ENCODE measurements at places on chromosomes 2 and 18.

DNA sequence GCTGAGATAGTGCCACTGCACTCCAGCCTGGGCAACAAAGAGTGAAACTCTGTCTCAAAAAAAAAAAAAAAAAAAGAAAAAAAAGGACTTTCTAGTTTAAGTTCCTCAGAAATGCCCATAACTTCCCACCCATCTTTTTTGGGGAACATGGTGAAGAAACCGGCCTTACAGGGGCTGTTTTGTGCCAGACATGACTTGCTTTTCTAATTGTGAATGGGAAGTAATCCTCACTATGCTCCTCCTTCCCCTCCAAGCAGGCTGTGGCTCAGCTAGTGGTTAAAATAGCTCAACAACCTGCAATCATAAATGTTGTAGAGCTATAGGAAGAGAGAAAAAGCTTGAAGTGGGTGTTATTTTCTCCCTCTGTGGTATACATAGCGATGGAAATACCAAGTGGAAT lies 34.1 kb upstream of the OLA1 start:
- DNase-seq = no peak

DNA sequence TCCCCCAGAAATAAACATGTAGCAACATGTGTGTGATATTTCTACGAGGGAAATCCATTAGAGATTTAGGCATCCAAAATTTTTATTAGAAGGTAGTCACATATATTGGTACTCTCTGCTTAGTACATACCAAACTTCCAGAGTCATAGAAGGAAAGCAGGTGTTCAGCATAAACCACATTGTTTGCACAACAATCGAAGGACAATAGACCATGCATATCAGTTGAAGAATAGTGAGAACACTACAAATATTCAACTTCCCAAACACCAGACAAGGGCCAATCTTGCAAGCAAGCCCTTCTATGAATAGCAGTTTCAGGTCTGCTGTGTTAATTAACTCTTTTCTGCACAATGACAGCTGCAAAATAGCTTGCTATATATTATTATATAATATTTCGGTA lies 702.2 kb downstream of the ERBB4 start:
- no peak for DNase-seq

DNA sequence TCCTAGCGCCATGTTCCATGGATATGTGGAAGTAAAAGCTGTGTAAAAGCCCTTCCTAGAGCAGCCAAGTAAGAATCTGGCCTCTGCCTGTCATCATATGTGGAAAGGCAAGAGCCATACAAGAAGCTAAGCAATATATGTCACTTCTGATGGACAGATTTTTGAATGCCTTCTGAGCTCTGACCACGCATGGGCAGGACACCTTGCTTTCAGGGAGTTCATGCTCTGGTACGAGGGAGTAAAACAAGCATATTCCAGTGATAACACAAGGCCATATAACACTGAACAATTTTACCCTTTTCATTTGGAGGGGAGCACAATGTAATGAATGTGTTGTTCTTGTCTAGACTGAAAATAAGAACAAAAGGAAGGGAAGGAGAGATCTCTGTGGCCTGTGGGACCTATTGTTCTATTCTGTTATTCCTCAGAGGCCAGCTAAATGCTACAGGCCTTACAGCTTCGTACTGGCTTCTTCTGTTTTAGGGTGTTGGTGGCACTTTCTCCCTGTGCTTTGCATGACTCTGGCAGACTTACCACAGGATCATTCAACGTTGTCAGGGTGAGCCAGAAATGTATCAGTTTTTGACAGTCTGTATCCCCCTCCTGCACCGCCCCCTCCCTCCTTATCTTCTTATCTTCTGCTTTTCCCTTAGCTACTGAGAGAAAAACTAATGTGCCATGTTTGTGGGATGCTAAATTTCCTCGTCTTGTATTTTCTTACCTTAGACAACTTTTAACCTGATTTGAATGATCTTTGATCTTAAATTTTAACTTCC lies 99.5 kb downstream of the MAP4K4 start:
- DNase-seq = no peak

- no peak for DNase-seq
Observed at GRCh38 chr2:46486436-46486835, 7.1 kb downstream of the TMEM247 start.

DNA sequence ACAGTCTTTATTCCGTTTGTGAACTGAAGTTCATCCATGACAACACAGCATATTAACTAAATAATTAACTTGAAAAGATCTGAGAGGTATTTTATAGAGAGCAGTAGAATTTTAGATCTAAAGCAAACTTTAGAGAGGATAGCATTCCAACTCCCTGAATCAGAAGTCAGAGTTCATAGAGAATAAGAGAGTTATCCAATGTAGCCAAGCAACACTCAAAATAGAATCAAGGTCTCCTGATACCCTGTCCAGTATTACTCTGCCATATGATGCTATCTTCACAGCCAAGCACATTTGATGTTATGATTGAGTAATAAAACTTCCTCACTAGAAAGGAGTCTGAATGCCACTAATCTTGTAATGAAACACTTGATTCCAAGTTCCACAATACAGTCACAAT lies 55.5 kb downstream of the RIT2 start:
- DNase-seq = peak; percentile 2

DNA sequence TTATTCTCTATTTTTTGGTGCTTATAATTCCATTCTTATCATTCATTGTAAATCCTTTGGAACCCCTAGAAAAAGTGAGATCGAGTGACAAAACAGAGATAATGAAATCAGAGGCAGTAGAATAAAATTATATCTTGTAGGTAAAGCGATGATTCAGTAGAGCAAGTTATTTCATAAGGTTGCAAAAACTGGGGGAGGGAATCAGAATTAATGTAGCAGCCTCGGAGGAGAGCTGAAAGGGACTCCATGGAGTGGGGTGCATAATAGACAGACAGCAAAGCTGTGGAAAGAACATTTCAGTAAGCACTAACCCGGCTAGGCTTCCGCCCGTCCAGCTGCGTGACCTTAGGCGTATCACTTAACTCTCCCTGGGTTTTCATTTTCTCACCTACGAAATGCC lies 289.7 kb downstream of the EN1 start:
- DNase-seq = no peak

DNA sequence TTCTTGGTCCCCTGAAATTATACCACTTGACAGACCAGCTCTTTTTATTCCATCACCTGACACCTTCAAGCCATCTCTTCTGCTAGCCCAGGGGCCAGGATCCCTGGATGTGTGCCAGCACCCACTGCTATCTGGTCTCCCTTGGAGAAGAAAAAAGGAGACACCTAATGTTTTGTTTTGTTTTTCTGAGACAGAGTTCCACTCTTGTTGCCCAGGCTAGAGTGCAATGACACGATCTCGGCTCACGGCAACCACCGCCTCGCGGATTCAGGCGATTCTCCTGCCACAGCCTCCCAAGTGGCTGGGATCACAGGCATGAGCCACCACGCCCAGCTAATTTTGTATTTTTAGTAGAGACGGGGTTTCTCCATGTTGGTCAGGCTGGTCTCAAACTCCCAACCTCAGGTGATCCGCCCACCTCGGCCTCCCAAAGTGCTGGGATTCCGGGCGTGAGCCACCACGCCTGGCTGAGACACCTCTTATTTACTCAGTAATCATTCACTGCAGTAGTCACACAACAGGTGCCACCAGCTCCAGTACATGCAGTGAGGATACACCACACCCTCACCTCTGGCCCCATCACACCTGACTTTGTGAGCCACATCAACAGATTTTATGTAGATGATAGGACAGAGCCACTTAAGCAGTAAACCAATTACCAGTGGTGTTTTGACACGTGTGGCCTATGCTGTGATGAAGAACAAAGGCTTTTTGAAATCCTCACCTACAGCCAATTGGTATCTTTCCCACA lies 42.8 kb upstream of the PCBP1 start:
- no peak for DNase-seq

- no peak for DNase-seq
Observed at GRCh38 chr18:76958692-76959341, 136.5 kb downstream of the ZNF236 start.

GRCh38 chr2:21228041-21228895 lies 104.5 kb downstream of the TDRD15 start:
- DNase-seq = no peak

DNA sequence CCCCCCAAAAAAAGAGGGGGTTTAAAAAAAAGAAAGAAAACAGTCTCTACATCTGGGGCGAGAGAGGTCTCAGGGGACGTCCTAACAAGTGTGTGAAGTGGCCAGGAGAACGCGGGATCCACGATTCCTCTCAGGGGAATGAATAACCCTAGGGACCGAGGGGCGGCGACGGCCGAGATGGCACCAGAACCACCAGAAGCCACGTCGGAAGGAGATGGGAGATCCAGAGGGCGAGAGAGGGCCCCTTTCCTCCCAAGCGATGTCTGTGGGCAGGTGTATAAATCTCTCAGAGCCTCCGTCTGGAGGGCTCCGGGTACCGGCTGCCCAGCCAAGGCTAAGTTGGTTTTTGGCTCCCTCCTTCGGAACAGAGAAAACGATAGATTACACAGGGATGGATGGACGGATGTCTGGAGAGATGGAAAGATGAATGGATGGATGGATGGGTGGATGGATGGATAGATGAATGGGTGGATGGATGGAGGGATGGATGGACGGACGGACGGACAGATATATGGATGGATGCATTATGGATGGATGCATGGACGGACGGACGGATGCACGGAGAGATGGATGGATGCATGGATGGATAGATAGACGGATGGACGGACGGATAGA lies 1.7 kb downstream of the EPHA4 start:
- DNase-seq = peak; percentile 11

GRCh38 chr18:41390309-41390708 lies 564.7 kb upstream of the PIK3C3 start:
- DNase-seq = no peak

GRCh38 chr2:36193680-36194079 lies 161.9 kb upstream of the CRIM1 start:
- DNase-seq = no peak

DNA sequence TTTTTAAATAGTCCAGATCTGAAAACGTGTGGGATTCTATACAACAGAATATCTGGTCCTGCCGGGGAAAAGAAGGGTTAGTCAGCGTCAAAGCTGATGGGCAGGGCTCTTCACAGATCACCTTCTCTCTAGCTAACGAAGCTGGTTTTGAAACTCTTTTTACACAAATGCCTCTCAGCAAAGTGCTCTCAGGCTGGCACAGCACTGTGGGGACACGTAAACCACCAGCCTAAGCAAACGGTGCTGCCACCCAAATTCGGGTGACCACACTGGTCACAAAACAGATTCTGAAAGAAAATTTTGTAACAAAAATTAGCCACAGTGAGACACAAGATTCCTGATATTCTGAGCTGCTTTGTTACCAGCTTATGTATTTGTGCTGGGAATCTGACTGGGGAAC lies 53.1 kb upstream of the ARL5A start:
- no peak for DNase-seq

DNA sequence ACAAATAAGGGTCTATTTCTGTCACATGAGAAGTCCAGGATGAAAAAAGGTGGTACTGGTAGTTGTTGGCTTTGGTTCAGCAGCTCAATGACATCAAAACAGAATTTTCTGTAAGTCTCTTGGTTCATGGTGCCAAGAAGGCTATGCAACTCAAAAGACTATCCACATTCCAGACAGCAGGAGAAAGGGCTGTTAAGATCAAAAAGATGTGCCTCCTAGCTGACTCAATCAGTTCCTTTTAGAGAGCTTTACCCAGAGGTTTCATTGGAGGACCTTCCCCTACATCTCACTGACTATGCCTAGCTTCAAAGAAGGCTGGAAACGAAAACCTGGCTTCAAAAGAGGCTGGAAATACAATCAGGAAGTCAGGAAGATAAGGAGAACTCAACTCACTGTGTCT lies 98.0 kb downstream of the DYM start:
- DNase-seq = no peak

- no peak for DNase-seq
Observed at GRCh38 chr2:139480161-139480650, 700.0 kb upstream of the NXPH2 start.

GRCh38 chr2:142873831-142874287 lies 3.6 kb upstream of the KYNU start:
- no peak for DNase-seq

- DNase-seq = no peak
Observed at GRCh38 chr18:76420898-76421684, 74.0 kb downstream of the ZNF516 start.

DNA sequence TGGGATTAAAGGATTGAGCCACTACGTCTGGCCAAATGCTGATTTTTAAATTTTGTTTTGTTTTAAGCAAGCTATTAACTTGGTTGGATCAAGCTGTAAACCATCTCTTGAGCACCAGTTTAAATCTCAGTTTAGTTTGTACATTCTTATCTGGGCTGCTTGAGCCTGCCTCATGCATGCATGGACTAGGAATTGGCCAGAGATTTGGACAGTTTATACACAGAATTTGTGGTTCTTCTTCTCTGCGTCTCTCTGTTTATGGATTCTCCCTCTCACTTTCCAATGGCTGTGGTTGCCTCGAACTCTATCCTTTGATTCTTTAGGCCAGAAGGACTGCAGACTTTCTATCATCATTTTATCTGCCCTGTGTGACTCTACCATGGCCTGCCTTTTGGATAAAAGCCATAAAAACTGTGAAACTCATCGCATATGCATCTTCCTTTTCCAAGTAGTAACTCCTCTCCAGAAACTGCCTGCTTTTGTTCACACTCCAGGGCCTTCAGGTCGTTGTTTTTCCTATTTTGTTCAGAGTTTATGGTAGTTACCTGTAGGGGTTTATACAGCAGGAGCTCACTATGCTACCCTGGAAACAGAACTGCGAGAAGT lies 32.5 kb upstream of the PLB1 start:
- no peak for DNase-seq

DNA sequence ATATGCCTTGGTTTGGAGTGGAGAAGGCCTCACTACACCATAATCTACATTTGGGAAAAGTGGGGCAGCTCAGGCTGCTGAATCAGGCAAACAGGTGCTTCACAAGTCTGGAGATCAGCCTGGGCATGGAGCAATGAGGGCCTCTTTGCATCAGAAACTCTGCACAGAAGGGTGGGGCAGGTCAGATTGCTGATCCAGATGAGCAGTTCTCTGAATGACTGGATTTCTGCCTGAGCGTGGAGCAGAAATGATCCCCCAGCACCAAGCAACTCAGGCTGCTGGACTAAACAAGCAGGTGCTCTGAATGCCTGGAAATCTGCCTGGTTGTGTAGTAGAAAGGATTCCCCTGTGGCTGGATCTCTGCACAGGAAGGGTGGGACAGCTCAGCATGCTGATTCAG lies 605.3 kb upstream of the ZNF804A start:
- no peak for DNase-seq

- no peak for DNase-seq
Observed at GRCh38 chr2:42771546-42772153, 7.7 kb upstream of the OXER1 start.

DNA sequence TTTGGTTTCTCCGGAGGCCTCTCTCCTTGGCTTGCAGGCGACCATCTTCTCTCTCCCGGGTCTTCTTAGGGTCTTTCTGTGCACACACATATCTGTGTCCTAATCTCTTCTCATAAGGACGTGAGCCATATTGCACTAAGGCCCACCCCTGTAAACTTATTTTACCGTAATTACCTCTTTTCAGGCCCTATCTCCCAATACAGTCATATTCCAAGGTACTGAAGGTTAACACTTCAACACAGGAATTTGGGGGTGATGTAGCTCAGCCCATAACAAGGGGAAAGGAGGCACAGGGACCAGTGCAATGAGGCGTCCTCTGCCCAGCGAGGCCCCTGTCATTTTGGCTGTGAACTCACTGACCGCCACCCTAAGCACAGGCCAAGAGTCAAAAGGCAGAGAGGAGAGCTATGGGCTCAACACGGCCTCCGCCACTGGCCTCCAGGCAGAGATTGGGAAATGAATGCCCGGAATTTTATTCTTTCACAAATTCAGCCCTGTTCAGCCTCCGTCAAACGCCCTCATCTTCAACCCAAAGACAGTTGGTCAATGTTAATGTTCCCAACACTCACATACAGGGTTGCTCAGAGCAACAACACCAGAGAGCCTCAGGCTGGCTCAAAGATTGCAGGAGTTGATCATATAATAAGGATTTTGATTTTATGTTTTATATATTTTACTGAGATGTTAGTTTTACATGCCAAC lies 15.9 kb upstream of the NMUR1 start:
- DNase-seq = no peak

All from astrocyte of the cerebellum (primary cell).